ENCODE measurements at places on chromosomes 2 and 18.

GRCh38 chr2:237876061-237876526 is 16.7 kb downstream of the RAMP1 start:
- DNase-seq: no peak

- no peak for DNase-seq
Observed at GRCh38 chr2:196551014-196551413, 88.5 kb upstream of the CCDC150 start.

- no peak for DNase-seq
Observed at GRCh38 chr2:233820774-233821105, 33.6 kb downstream of the HJURP start.

DNA sequence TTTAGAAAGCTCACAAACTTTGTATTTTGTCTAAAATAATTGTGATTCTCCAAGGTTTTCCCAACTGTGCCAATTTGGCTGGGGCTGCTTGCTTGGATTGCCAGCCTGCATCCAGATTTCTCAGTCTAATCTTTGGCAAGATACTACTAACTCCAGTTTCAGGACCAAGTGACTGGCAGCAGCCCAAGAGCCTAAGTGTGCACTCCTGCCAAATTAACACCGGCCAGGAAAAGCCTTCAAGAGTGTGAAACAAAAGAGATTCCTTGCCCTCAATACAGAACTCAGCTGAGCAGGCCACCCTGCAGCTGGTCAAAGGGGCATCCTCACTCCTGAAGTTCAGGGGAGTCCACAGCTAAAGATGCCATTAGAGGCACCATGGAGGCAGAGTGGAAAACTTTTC is 589.0 kb upstream of the ACVR2A start:
- DNase-seq: no peak

GRCh38 chr2:128606837-128607236 is 288.2 kb upstream of the HS6ST1 start:
- DNase-seq: no peak

- no peak for DNase-seq
Observed at GRCh38 chr18:75607701-75608100, 180.2 kb upstream of the SMIM21 start.

DNA sequence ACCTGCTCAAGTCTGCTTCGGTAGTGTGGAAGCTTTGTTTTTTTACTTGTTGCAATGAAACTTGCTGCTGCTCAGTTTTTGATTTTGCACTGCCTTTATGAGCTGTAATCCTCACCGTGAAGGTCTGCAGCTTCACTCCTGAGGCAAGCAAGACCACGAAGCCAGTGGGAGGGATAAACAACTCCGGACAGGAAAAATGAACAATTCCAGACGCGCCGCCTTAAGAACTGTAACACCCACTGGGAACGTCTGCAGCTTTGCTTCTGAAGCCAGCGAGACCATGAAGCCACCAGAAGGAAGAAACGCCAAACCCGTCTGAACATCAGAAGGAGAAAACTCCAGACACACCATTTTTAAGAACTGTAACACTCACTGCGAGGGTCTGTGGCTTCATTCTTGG is 245.7 kb upstream of the REG3G start:
- DNase-seq: no peak

GRCh38 chr2:23627236-23628009 is 242.4 kb downstream of the KLHL29 start:
- DNase-seq: no peak

DNA sequence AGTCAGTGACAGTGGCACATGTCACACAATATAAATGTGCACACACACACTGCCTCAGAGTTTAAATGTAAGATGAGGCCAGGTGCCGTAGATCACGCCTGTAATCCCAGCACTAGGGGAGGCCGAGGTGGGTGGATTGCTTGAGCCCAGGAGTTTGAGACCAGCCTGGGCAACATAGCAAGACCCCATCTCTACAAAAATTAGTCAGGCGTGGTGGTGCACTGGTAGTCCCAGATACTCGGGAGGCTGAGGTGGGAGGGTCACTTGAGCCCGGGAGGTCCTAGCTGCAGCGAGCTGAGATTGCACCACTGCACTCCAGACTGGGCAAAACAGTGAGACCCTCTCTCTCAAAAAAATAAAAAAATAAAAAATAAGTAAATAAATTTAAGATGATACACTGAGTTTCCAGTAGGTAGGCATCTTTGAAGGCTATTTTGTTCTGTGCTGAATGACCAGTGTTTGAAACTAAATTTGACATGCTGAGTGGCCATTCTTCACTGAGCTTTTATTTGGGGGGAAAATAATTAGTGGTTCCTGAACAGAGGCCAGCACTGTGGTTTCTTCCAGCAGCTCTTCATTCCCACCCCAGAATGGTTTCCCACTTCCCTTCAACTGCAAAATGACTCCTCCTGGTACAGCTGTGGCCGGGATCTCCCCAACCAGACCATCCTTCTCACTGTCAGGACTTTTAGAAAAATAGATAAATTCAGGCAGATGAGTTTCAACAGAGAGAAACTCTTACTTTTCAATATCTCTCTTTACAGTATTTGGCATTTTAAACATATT is 44.9 kb downstream of the PSMG2 start:
- DNase-seq: no peak

DNA sequence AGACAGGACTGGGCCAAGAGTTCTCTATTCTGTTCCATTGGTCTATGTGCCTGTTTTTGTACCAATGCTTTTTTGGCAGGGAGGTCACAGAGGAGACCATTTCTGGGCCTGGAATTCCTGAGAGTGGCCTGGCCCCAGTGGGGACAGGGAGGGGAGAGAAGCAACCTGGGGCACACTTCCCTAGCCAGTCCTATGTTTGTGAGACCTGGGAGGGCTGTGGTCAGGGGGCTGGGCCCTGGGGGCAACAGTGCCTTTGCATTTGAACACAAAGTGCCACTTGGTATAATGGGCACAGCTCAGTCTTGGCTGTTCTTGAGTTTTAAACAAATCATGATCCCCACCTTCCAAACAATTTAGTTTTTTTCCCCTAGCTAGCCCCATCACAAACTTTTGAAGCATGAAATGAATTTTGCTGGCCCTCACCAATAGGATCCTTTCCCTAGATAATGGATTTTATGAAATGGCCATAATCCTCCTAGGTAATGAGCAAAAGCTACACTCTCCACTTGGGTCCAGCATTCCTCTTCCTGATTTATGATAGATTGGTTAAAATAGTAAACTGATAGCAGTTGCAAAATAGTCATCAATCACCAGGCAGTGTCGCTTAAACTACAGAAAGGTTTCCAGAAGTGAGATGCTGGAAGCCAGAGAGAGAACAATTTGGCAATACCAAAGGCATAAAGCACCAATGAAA is 133.5 kb downstream of the GLI2 start:
- DNase-seq: no peak

DNA sequence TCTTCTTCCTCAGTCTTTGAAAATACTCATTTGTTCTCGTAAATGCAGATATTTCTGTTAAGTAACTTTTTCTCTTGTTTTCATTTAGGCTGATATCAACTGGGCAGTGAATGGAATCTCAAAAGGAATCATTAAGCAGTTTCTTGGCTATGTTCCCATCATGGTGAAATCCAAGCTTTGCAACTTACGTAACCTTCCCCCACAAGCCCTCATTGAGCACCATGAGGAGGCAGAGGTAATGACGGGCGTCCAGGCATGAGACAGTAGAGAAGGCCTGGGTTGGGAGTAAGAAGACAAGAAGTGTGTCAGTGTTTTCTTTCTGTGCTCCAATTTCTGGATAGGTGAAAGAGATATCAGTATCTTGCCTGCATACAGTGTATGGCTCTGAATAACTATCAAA is 5.1 kb downstream of the POLR1B start:
- DNase-seq: no peak

GRCh38 chr2:2547451-2547850 is 216.4 kb upstream of the MYT1L start:
- no peak for DNase-seq

- DNase-seq: no peak
Observed at GRCh38 chr2:210546424-210547208, 9.8 kb upstream of the CPS1 start.

DNA sequence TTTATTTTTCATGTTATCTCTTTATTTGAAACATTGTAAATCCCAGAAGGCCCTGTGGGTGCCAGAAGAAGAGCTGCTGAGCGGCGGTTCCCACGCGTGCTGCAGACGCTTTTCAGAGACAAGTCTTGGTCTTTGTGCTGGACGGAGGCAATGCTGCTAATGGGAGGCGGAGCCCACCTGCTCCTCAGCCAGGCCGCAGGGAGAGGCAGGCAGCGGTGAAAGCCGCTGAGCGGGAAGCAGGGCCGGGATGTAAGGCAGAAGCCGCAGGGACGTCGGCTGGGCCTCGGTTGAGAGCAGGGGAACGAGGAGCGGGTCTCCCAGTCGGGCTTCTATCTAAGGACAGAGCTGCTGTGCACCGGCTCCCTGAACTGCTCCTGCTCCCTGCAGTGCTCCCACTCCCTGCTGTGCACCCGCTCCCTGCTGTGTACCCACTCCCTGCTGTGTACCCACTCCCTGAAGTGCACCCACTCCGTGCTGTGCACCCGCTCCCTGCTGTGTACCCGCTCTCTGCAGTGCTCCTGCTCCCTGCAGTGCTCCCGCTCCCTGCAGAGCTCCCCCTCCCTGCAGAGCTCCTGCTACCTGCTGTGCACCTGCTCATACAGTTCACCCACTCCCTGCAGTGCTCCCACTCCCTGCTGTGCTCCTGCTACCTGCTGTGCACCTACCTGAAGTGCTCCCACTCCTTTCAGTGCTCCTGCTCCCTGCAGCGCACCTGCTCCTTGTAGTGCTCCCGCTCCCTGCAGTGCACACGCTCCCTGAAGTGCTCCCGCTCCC is 16.4 kb downstream of the TMEM18 start:
- no peak for DNase-seq

DNA sequence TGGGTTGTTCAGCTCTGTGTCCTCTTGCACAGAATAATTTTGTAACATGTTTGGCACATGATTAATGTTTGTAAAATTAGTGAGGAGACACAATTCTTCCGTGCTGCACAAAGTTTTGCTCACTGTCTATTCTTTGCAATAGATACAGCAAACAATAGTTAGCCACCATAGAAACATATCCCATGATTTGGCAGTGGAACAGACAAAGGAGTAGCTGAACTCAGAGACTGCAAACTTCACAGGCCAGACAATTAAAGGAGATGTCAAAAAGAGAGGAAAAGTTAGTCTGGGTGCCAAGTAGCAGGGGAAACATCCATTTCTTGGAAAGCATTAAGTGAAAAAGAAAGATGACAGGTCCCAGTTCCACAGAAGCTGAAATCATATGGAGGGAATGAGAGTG is 267.4 kb upstream of the NRXN1 start:
- no peak for DNase-seq

GRCh38 chr2:201070948-201071478 is 458 bp downstream of the HYCC2 start:
- no peak for DNase-seq

- DNase-seq: no peak
Observed at GRCh38 chr2:170298115-170298514, 120.2 kb downstream of the MYO3B start.

DNA sequence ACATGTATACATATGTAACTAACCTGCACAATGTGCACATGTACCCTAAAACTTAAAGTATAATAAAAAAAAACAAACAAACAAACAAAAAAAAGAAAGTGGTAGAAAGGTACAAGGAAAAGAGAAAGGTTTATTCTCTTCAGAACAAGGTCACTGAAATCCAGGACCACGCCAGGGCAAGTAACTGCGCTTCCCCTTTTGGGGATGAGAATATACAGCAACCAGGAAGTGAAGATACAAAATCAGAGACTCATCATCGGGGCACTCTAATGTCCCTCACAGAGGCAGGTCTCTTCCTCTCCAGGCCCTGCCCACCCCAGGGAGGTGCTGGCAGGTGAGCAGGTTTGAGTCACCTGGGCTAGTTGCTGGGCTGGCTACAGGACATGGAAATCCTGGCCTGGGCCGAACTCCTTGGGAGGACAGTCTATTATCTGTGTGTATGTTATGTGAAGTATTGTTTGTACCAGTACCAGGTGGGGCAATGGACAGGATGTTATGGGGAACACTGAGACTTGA is 100.4 kb upstream of the GPR45 start:
- no peak for DNase-seq

GRCh38 chr2:237429753-237430152 is 15.8 kb upstream of the COL6A3 start:
- DNase-seq: no peak

GRCh38 chr2:186734957-186735734 is 41.3 kb downstream of the FAM171B start:
- no peak for DNase-seq

GRCh38 chr18:57461652-57462269 is 26.6 kb downstream of the ONECUT2 start:
- DNase-seq: no peak

GRCh38 chr18:48137374-48138081 is 207.1 kb upstream of the SMAD2 start:
- DNase-seq: no peak

- no peak for DNase-seq
Observed at GRCh38 chr2:28543316-28544035, 47.6 kb downstream of the PLB1 start.

DNA sequence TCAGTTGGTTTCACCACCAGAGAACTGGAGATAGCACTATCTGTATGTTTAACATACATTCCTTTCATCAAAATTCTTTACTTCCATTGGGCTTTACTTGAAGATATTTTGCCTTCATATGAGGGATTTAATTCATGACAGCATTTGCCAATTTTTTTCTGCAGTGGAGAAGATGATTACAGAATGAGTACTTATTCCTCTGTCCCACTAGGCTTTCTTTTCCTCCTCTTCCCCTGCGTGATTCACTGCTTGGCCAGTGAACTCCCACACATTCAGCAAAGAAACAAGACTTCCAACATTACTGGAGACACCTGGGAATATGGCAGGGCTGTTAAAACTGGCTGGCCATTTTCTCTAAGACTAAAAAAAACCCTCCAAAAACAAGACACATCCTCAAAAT is 425.8 kb upstream of the KCNH7 start:
- no peak for DNase-seq

- peak; percentile 6 for DNase-seq
Observed at GRCh38 chr2:10883801-10884478, 27.8 kb upstream of the KCNF1 start.

GRCh38 chr2:2743164-2743571 is 412.1 kb upstream of the MYT1L start:
- no peak for DNase-seq

GRCh38 chr2:69211048-69211447 is 176.0 kb downstream of the GFPT1 start:
- DNase-seq: no peak

DNA sequence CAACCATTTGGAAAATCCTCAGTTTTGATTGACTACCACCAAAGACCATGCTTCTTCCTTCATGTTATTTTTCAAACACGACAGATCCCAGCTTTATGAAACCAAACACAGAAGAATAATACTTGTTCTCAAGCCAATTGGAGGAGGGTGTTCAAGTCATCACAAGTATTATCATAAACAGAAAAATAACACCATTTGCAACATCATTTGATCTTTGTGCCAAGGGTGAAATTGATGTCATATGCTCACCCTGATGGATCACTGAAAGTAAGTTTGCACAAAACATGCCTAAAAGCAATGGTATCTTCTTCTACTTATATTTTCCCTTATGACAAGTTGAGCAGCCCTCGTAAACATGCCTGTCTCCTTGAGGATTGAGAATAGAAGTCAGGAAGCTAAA is 448.0 kb upstream of the ZEB2 start:
- no peak for DNase-seq

GRCh38 chr2:226307487-226308322 is 491.9 kb downstream of the IRS1 start:
- no peak for DNase-seq

GRCh38 chr2:20137884-20138283 is 86.5 kb upstream of the LAPTM4A start:
- DNase-seq: no peak
